Inflammatory macrophage treated with lipopolysaccharide for 1 hour (primary cell): ENCODE measurements at places on chromosomes 7 and 10.
A peak's percentile ranks its signal among the peaks of the same experiment; 100 is the strongest.

- no peak for DNase-seq
Measured at GRCh38 chr10:118978998-118979350, 50.5 kb upstream of the NANOS1 start.

- no peak for DNase-seq
Measured at GRCh38 chr10:62323751-62324150, 50.4 kb upstream of the ZNF365 start.

- DNase-seq, result no peak
Measured at GRCh38 chr7:69739931-69740431, 141.7 kb downstream of the AUTS2 start.

GRCh38 chr7:1843271-1843861 is 173.3 kb downstream of the ELFN1 start:
- DNase-seq, result no peak

DNA sequence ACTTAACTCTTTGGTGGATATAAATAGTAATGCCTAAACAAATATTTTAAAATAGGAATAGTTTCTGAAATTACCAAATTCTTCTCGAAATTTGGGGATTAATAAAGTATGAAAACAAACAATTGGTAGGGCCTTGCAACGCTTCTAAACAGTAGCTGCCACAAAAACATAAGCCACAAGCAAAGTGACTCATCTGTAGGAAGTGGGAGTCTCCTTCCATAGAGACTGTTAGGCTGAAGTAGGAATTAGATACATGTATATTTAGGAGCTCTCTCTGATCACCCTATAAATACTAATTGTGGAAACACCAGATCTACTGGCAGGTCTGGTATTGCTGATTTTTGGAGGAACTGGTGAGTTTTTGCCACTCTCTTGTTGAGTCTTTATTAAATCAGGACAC is 5.7 kb upstream of the LMOD2 start:
- no peak for DNase-seq

GRCh38 chr10:133083422-133084100 is 4.2 kb upstream of the ADGRA1 start:
- DNase-seq, result no peak

GRCh38 chr10:58930500-58930899 is 245.9 kb upstream of the PHYHIPL start:
- no peak for DNase-seq

- DNase-seq, result no peak
Measured at GRCh38 chr7:19305698-19306097, 160.5 kb upstream of the FERD3L start.

- no peak for DNase-seq
Measured at GRCh38 chr10:91875779-91876178, 33.5 kb downstream of the FGFBP3 start.

GRCh38 chr7:110595694-110596093 is 495.2 kb upstream of the LRRN3 start:
- DNase-seq, result no peak

DNA sequence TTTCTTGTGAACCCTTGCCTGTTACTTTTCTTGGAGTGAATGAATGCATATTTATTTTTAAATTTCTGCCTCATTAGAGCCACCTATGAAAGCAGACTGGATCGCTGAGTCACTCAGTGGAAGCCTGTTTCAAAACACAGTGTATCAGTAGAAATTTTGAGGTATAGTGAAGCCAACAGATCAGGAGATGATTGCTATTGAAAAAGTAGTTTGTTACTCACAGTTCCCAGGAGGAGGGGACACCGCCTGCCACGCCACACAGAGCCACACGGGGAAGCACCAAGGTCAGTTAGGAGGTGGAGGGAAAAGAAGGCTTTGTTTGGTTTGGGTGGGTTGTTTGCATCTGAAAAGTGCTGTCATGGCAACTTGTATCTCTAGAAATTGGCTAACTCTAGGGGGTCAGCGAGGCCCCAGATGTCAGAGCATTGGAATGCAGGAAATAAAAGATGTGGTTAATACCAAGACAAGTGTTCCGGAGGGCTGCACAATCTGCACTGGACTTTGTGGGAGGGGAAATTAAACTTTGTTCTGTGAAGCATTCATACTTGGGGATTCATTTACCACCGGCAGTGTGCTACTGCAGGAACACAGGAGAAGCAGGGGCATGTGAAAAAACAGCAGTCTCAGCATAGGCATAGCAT is 106.4 kb upstream of the SDK1 start:
- DNase-seq, result no peak

DNA sequence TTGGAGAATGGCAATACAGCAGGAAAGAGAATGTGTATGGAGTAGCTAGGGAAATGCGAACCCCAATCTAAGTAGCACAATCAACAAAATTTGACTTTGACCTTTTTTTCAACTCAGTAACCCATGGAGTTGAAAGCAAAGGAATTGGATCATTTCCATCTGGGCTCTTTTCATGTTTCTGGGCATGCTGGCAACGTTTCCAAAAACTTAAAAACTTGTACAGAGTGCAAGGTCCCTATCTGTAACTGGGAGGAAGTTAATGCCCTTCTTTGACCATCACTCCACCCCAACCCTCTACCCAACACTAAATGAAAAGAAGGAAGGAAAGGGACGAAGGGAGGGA is 1.3 kb upstream of the HIBADH start:
- DNase-seq, result no peak

DNA sequence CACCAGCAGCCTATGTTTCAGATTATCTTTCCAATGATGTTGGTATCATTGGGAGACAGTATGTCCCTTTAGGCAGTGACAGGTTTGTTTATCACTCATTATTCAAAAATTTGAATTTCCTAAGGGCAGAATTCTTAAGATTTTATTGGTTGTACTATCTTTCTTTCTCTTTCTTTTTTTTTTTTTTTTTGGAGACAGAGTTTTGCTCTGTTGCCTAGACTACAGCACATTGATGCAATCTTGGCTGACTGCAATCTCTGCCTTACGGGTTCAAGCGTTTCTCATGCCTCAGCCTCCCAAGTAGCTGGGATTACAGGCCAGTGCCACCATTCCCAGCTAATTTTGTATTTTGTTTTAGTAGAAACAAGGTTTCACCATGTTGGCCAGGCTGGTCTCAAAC is 111.2 kb downstream of the PON1 start:
- DNase-seq, result no peak

GRCh38 chr10:6036861-6037321 is 25.3 kb downstream of the IL2RA start:
- DNase-seq, result no peak

- no peak for DNase-seq
Measured at GRCh38 chr7:963236-964078, 9.0 kb upstream of the ADAP1 start.

GRCh38 chr7:14016950-14017349 is 27.5 kb upstream of the ETV1 start:
- no peak for DNase-seq

DNA sequence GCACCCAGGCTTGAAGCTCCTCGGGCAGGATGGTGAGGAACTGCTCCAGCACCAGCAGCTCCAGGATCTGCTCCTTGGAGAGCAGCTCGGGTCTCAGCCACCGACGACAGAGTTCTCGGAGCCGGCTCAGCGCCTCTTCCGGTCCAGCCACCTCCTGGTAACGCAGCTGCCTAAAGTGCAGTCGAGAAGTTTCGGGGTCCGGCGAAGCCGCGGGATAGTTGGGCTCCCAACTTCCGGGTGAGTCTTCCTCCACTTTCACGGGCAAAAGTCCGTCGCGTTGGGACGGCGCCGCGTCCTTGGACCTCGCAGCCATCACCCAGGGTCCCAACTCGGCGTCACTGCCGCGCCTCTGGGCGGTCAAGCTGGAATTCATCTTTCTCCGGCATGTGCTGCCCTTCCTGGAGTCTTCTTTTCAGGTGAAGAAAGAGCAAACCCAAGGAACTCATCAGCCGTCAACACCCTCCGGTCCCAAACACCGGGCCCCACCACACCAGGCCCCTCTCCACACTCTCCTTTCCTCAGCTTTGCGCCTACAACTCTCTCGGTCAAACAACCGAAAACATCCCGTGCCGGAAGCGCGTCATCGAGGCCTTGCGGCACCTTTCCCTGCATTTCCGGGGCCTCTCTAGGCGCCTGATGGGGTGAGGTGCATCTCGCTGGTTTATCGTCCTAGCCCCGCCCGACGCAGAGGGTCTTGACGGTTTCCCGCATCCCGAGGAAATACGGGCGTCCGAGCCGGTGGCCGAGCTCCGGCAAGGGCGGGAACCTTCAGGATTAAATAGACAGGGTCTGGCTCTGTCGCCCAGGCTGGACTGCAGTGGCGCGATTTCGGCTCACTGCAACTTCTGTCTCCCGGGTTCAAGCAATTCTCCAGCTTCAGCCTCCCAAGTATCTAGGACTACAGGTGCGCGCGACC is at the start of gene ZNF394:
TSS of gene ZNF394 (minus strand) at position 561 of the 916 bp plus-strand sequence. CDS start at position 373, 188 bp downstream.
- DNase-seq, result peak; percentile 88

DNA sequence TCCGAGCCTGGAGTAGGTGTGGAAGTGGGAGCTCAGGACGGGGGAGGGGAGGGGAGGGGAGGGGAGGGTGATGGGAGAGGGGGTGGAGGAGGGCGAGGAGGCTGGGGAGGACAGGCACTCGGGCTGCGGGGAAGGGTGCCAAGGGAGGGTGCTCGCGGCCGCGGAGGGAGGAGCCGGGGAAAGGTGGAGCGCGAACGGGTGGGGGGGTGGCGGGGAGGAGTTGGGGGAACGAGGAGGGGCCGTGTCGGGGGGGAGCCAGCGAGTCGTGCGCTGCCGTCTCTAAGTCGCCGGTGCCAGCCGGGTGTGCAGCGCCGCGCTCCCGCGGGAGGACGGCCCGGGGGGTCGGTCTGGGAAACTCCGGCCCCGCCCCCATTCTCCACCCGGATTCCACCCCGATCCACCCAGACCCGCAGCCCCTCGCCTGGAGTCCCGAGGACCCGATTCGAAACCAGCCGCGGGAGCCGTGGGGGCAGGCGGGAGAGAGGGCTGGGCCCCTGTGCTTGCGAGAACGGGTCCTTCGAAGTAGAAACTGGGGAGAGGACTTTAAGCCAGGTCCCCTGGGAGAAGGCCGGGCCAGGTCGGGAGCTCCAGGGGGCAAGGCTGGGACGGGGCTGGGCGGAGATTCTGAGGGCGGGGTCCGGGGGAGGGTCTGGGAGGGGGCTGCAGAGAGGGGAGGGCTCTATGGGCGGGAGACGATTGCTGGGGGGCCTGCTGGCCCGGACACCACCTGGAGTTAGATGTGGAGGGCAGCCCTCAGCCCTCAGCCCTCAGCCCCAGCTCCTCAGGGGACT is at the start of gene ZNF467:
TSS of gene ZNF467 (minus strand) at position 143 of the 791 bp plus-strand sequence. CDS start 2,556 bp downstream, outside the sequence.
- DNase-seq, result no peak
